ENCODE measurements at places on chromosomes 3 and 15.

DNA sequence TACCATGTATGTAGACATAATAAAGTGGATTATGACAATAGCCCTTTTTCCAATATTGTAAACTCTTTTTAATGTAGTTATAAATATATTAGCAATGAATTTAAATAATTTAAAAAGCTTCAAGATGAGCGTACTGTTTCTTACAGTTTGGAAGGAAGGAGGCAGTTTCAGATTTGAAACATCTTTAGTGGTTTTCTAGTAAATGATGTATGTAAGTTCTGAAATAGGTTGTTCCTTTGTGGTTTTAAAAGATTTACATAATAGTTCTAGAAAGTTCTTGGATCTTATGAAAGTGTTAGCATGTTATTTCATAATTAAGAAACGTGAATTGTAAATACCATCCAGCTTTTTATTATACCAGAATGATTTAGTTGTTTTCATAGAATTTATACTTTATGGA lies 16.0 kb downstream of the DNAJC19 start:
- DNase-seq: no peak

DNA sequence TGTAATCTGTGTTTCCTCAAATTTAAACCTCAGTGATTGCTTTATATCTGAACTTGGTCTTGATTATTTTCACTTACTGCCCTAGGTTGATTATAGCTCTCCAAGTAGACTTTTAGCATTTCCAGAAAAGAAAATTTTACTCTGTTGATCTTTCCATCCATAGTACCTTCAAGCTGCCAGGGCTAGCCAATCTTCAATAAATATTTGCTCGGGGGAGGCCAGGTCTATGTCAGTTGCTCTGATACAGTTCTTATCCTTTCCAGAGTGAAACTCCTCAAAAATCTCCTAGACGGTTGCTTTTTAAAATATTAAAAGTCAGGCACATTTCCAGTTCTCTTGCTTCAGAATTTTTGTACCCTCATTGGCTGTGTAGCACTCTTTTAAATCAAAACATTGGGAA lies 38.8 kb downstream of the RETNLB start:
- DNase-seq: no peak

GRCh38 chr3:36405190-36405589 lies 24.9 kb downstream of the STAC start:
- DNase-seq: no peak

DNA sequence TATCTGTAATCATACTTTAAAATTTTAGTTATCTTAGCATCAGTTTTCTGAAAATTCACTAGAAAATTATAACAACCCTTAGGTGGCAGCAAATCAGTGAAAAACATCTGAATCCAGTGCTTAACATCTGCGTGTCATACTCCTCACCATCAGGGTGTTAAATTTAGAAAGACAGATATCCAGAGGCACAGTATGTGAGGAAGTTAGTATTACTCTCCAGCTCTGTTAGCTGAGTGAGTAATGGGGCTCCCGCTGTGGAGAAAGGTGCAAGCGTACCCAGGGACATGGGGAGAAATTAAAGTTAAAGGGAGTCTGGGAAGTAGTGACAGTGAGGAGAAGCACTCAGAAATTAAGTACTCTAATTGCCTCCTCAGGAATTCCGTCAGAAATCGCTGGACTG lies 50.9 kb downstream of the CEP63 start:
- no peak for DNase-seq

DNA sequence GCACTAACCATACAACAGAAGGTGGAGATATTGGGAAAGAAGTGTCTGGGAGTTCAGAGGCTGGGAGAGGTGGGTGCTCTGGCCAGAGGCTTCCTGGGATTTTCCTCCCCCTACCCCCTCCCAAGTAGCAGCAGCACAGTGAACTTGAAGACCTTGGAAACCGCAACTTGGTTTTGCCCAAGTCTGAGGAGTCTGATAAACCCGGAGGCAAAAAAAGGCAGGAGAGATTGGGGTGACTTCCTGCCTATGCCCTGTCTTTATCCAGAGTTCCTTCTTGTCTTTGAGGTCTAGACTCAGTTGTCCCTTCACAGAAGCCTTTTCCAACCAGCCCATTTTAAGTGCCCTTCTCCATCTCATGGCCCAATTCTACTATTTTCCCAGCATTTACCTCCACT lies 25.4 kb upstream of the THRB start:
- DNase-seq: no peak

DNA sequence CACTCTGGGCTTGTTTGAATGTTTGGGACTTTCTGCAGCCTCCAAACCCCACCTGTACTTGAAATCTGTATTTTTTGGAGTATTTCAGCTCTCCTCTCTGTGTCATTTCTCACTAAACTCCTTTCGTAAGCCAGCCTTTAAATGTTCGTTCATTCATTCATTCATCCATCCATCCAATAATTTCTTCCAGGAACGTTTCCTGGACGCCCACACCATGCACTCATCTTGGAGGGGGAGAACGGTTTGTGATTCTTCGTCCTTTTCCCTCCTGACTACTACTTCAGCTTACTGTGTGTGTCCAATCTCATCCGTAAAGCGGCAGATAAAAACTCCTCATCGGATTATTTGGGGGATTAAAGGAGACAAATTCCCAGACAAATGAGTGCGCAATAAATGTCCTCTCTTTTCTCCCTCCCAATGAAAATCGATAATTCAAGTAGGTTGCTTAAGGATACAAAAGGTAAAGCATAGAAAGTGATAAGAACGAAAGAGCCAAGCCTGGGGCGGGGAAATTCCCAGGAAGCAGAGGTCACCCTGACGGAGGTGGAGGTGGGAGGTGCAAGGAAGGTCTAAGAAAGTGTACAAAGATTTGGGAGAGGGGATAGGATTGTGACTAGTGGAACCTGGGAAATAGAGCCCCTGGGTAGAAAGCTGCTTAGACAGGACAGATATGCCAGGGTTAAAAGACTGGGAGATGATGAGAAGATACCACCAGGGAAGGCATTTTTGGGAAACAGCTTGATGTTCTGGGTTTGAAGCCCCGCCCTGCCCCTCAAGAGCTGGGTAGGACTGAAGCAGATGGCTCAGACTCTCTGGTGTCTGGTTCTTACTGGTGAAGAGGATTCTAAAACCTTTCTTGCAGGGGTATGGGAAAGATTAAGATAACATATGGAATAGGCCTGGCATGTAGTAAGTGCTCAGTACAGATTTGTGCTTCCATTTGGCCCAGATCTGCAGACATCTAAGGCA lies 896 bp upstream of the KLHL25 start:
- DNase-seq: no peak

DNA sequence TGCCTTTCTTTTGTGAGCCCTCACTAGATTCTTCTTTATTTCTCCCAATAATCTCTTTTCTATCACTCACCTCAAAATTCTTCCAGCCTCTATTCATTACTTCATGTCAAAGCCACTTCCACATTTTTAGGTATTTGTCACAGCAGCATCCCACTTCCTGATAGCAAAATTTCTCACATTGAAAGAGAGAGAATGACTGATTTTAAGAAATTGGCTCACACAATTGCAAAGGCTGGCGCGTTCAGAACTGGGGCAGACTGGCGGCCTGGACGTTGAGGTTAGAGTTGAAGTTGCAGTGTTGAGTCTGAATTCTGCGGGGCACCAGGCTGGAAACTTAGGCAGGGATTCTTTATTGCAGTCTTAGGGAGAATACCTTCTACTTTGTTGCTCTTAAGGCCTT lies 117.9 kb downstream of the LRRC28 start:
- no peak for DNase-seq

DNA sequence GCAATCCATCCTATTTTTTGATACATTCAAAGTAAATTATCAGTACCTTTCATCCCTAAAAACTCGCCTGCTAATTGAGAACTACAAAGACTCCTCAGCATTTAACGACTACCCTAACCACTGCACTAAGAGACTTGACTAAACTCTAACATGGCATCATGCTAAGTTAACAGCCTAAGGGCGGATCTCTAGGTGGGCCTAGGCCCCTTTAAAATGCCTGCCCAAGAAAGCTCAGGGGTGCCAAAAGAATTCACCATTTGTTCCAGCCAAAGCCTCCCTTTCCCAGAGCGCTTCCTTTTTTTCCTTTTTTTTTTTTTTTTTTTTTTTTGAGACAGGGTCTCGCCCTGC lies 568 bp upstream of the NEK4 start:
- DNase-seq: no peak

GRCh38 chr15:65927545-65927944 lies 58.3 kb downstream of the RAB11A start:
- no peak for DNase-seq

- DNase-seq: no peak
These were observed 356.2 kb downstream of the OCA2 start for GRCh38 chr15:27742751-27743477.

DNA sequence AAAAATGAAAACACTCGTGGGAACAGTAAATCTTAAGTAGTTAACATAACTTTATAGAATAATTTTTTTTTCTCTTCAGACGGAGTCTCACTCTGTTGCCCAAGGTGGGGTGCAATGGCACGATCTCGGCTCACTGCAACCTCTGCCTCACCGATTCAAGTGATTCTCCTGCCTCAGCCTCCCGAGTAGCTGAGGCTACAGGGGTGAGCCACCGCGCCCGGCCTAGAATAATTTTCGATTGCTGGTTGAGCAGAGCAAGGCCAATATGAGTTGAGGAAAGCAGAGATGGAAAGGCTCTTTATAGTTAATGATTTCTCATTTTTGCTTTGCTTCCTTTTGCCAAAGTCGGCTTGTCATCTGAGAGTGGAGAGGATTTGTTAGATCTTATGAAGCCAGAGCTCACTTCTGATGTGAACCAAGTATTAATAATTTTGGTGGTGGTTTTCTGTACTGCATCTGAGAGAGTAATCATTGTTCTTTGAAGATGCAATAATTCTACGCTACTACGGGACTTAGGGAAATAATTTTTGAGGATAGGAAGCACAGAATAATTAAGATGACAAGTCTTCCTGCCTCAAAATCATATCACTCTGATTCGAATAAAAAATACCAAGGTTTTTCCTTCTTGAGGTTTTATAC lies 1.6 kb upstream of the GOLM2 start:
- no peak for DNase-seq

GRCh38 chr3:195752066-195752465 lies 31.3 kb downstream of the MUC20 start:
- no peak for DNase-seq

DNA sequence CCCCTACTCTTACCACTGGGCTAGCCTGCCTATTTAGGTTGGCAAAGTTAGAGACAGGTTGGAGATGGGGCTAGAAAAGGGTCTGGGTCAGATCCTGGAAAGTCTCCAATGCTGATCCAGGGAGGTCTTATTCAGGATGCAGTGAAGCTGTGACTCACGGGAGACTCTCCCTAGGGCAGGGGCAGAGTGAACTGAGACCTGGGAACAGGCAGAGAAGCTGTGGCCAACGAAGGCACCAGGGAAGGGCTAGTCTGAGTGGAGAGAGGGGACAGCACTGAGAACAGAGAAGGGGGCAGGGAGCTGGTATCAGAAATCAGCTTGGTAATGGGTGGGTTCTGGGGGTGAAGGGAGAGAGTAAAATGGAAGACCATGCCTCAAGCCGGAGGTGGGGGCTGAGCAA lies 2.2 kb downstream of the LTF start:
- no peak for DNase-seq

DNA sequence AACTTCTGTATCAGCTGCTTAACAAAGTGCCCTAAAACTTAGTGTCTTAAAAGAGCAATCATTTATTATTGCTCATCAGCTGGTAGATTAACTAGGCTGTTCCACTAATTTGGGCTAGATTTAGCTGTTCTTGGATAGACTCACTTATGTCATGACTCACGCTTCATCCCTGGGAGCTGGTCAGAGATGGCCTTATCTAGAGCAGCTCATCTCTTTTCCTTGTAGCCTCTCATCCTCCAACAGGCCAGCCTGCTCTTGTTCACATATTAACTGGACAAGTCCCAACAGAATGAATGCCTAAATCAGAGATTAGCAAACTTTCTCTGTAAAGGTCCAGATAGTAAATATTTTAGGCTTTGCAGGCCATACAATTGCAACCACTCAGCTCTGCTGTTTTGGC lies 66.9 kb upstream of the PLAAT1 start:
- no peak for DNase-seq

- no peak for DNase-seq
These were observed 29.5 kb downstream of the GLB1 start for GRCh38 chr3:33067484-33067883.

DNA sequence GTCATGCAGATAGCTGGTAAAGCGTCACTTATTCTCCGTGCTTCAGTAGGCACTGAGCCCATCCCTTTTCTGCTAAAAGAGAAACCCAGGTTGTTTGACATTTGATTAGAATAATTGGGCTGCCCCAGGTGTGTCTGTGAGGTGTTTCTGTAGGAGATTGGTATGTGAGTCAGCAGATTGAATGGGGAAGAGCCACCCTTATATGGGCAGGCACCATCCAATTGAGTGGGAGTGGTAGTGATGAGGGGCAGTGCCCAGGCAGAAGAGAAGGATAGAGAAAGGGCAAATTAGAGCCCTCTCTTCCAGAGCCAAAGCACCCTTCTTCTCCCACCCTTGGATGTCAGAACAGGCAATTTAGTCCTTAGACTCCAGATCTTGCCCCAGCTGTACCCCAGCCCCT lies 384.3 kb upstream of the GBE1 start:
- DNase-seq: no peak

GRCh38 chr3:114450008-114450596 lies 156.3 kb downstream of the TIGIT start:
- no peak for DNase-seq

- no peak for DNase-seq
These were observed 4.2 kb downstream of the MYO5A start for GRCh38 chr15:52524223-52525136.

DNA sequence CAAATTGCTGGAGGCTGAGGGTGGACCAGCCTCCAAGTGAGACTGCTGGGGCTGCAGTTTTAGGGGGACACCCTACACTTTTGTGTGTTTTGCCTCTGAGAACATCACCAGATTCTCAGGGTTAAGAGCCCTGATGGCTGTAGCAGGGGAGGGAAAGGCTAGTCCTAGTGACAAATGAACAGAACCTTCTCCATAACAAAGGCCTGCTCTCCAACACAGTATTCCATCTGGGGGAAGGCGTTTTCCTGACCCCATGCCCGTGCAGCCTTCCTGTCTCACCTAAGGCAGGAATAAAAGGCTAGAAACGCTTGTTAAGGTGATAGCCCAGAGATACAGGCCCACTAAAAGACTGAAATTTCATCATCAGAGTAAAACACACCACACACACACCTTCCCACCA lies 50.2 kb upstream of the NSMCE3 start:
- DNase-seq: no peak

DNA sequence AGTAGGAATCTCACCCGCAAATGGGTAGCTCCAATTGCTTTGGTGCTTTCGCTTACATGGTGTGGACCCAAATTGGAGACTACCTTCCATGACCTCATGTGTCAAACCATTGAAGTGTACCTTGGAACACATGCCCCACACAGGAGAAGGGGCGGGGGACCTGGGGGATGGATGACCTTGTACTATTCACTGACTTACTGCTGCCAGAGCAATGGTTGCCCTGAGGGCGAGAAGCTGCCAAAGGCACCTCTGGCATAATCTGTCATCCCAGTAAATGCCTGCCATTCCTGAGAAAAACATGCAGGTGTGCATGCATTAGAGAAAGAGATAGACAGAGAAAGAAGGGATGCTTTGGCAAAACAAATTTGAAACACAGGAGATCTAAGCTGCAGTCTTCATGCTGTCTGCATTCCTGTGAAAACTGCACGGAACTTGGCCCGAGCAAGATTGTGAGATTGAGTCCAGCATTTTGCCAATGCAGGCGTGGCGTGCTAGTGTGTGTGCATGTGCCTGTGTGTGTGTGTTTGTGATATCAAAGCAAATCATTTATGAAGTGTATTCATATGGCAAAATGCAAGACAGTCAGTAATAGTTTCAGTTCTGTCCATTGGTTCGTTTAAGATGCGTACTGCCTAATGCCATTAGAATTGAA lies 219.5 kb upstream of the MDFIC2 start:
- DNase-seq: no peak

All from cortex of kidney (tissue), 1 donor.